Left hindlimb (tissue), 1 donor: ENCODE measurements at places on chromosomes 4 and X.

- no peak for DNase-seq
Measured at GRCh38 chrX:71859637-71860036, 51.0 kb upstream of the NHSL2 start.

GRCh38 chr4:79259242-79259641 lies 66.6 kb downstream of the NAA11 start:
- no peak for DNase-seq

GRCh38 chr4:186536285-186536684 lies 19.1 kb downstream of the MTNR1A start:
- no peak for DNase-seq

DNA sequence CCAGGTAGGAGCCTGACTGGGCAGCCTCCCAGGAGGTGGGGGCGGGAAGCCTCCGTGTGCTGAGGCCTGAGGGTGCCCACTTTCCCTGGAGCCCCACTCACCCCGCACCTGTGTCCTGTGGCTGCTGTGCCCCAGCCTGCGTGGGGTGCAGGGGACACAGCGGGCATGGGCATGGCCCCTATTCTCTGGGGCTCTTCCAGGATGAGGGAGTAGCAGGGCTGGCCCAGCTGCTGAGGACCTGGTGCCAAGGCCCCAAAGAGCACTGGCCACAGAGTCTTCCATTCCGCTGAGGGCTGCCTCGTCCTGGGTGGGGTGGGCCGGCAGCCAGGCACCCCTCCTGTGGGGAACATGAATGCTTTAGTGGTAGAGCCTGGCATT lies 51.7 kb upstream of the SORCS2 start:
- no peak for DNase-seq

DNA sequence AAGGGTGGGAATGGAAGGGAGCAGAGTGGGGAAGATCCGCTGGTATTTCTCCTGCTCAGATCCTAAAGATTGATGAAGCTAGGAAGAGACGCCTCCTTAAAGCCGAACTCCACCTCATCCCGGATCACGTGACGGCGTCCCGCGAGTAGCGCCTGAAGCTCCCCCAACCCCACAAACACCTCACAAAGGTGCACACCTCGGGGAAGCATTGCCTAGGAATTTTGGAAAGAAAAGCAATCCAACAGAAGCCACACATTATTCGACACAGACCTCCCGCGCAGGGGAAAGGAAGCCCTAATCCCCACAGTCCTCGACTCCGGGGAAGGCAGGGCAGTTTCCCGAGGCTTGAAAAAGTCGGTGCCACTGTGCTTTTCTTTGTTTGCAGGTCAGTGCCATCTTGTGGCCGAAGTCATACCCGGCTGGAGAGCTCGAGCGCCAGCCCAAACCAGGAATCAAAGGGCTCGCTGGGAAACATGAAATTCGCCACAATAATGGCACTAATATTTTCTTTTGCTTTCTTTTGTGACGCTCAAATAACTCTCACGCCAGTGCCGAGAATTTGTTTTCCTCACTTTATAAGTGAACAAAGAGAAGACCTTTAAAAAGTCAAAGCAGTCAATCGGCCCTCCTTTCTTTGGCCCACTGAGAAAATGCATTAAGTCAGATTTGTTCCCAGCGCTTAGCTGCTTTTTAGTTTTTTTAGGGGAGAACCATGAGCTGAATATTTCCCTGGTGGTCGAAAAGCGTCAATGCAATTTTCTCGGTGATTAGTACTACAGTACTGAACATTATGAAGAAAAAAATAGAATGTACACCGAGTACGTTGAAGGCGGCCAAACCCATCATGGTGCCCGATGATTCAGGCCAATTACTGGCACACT lies at the start of gene NPY1R:
NPY1R (minus strand) TSS at position 71 of the 881 bp plus-strand sequence. CDS start 6,042 bp downstream, outside the sequence.
- DNase-seq = peak; percentile 86

DNA sequence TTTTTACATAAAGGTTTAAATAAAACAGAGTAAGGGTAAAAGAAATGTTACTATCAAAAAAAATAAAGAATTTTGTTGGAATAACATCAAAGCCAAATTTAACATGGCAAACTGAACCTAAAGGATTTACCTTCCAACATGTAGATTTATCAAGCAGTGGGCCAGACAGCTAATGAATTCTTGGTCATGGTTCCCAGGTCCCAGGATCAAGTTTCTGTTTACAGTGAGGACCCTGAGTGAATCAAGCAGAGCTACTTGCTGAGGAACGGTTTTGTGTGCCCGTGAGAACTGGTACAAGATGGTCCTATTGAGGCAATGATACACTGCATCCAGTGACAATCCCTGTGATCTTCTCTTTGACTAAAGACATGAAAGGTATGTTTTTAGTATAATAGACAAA lies 157.1 kb downstream of the CDS1 start:
- no peak for DNase-seq

DNA sequence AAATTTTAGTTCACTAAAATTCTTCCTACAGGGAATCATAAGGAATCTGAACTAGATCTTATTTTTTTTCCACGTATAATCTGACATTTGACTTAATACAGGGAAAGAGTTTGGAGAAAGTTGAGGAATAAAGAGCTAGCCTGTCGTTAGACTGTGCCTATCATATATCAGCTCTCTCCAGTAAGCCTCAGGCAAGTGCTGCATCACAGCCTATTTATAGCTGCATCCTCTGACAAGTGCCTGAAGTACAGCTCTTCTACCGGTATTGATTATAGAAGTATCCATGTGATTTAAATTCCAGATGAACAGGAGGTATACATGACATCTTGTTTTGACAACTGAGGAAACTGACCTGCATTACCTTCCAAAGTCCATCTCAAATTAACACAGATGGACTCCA lies 248.9 kb downstream of the TLL1 start:
- DNase-seq = no peak

DNA sequence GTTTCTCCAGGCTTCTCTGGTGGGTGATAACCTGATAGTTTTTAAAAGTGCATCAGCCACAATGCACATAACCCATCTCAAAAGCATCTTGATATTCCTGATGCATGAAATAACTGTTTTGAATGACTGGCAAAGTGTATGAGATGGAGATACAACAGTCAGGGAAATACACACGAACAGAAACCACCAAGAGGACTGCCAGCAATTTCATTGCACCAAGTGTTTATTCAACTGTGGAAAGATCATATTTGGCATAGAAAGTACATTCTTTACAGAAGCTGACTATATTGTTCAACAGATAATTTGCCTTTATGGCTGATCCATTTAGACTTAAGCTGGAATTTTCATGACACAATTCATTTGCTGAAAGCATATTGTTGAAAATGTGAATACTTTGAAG lies 139.5 kb downstream of the SLIT2 start:
- DNase-seq = no peak

- no peak for DNase-seq
Measured at GRCh38 chr4:67035501-67035900, 509.8 kb downstream of the CENPC start.

GRCh38 chrX:126342859-126343258 lies 176.8 kb upstream of the DCAF12L2 start:
- no peak for DNase-seq

DNA sequence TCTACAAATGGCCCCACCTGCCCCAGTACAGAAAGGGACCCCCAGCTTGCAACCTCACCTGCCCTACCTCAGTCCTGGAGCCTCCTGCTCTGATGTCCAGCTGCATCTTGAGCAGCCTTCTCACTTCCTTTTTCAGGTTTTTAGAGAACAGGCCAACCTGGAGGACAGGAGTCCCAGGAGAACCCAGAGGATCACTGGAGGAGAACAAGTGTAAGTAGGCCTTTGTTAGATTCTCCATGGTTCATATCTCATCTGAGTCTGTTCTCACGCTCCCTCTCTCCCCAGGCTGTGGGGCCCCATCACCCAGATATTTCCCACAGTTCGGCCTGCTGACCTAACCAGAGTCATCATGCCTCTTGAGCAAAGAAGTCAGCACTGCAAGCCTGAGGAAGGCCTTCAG lies 3.6 kb downstream of the MAGEA11 start:
- no peak for DNase-seq

GRCh38 chrX:17944833-17945497 lies 83.9 kb upstream of the RAI2 start:
- no peak for DNase-seq

DNA sequence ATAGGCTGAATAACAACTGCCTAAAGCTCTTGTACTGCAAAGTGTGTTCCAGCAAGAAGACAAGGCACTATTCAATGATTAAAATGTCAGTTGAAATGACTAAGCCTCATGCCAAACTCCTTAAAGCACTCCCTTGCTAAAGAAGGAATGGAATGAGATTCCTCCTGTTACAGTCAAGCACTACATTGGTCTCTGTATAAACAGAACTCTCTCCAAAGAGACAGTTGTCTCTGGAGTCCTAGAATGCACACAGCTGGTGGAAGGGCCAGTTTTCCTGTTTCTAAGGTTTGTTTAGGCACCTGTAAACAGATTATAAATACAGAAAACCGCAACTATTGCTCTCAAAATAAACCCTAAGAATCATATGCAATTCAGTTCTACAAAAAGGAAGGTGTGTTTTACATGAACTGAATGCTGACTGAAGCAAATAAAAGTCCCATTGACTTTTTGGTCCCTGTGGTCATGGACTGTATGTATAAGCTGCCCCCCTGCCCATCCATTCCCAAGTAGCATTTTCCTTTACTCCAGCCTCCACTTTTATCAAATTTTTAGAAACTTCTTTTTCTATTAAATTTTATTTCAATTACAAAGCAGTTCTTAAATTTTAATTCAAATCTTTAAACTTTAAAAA lies 47.0 kb downstream of the FAT1 start:
- DNase-seq = no peak

DNA sequence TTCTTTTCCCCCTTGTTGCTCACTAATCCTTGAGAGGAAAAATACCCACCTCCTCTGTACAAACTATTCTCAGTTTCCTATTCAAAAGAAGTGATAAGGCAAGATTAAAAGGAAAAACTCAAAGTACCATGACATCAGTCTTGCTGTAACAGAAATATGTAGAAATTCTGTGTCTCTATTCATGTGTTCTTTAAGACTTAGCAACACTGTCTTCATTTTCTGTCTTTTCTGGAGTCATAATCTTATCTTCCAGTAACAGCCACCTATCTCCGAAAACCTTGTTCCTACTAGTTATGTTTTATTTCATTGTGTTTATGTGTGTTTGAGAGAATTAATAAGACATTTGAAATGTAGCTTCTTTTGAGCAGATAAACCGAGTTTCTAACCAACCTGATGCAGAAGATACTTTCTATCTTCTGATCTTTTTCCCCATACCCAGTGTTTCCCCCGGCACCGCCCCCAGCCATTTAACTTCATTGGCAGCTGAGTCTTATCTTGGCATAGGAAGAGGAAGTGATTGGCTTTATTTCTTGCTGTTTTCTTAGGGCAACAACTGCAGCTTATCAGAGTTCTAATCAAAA lies 8.0 kb downstream of the FAM241A start:
- no peak for DNase-seq

- no peak for DNase-seq
Measured at GRCh38 chrX:63475200-63475599, 124.1 kb upstream of the SPIN4 start.

DNA sequence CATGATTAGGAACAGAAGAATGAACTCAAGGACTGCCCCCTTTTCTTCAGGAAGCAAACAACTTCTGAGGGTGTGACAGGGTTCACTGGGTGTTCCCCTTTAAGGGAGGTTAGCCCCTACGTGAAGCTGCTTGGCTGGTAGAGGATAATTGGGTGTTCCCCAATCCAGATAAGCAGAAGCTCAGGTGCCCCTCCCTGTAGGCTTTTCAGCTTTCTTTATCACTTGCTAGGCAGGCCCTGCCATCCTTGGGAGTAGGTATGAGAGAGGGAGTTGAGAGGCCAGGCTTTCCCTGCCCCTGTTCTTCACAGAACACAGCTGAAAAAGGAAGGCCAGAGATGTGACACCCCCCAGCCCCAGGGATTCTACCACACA lies 44.2 kb downstream of the RTL9 start:
- no peak for DNase-seq

GRCh38 chr4:101010987-101011386 lies 336.3 kb downstream of the PPP3CA start:
- no peak for DNase-seq

- no peak for DNase-seq
Measured at GRCh38 chr4:57719456-57719855, 609.3 kb upstream of the IGFBP7 start.

- DNase-seq = no peak
Measured at GRCh38 chr4:62544428-62544827, 1344.3 kb downstream of the ADGRL3 start.

DNA sequence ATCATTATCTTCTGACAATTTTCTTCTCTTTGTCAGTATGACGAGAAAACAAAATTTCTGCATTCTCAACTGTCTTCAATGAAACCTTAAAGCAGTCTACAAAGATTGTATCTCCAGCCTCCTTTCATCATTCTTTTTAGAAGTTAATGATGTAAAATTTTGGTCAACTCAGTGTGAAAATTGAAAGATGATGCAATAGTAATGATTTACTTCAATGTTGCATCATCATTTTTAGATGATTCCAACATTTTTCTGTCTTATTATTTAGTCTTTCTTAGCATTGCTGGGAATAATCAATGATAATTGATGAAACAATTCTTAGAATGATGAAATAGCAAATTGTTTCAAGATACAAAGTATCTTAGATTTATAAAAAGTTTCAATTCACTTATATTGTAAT lies 372.7 kb downstream of the C4orf33 start:
- DNase-seq = no peak

DNA sequence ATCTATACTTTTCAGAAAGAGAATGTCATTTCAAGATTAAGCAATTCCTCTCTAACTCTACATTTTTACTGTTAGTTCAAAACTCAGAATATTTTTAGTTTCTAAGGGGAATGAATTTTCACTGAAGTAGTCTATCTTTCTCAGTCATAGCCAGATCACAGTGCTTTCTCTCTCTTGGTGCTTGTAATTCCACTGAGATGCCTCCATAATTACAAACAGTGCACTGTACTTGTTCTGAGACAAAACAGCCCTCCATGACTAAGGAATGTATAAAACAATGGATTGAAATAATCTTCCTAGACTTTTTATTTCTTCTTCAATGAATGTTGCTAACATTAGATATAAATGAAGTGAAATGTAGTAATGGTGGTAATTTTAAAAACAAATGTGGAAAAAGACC lies 603.2 kb upstream of the FAM241A start:
- DNase-seq = no peak

GRCh38 chr4:172899861-172900260 lies 268.8 kb upstream of the GALNT7 start:
- DNase-seq = no peak

DNA sequence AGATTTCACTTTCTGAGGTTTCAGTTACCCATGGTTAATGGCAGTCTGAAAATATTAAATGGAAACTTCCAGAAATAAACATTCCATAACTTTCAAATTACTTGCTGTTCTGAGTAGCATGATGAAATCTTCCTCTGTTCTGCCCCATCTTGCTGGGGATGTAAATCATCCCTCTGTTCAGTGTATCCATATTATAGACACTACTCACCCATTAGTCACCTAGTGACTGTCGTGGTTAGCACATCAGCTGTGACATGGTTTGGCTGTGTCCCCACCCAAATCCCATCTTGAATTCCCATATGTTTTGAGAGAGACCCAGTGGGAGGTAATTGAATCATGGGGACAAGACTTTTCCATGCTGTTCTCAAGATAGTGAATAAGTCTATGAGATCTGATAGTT lies 125.5 kb upstream of the GIMD1 start:
- DNase-seq = no peak

- no peak for DNase-seq
Measured at GRCh38 chr4:95317085-95317793, 231.5 kb downstream of the UNC5C start.

- no peak for DNase-seq
Measured at GRCh38 chrX:38870361-38870895, 69.2 kb downstream of the MID1IP1 start.
